Daoy (cell line): ENCODE measurements at places on chromosomes 5 and 9. TPM values are rescaled to one million over a fixed set of nuclear protein-coding genes. Genes with fewer than 3 reads are reported as not detected.

The SLC6A7 gene
- total RNA-seq, result 0.06 TPM in 1 of 2 replicates, not detected in the other

- peak; percentile 28 for DNase-seq
Measured at GRCh38 chr9:128150594-128151308, 1.5 kb downstream of the LCN2 start.

DNA sequence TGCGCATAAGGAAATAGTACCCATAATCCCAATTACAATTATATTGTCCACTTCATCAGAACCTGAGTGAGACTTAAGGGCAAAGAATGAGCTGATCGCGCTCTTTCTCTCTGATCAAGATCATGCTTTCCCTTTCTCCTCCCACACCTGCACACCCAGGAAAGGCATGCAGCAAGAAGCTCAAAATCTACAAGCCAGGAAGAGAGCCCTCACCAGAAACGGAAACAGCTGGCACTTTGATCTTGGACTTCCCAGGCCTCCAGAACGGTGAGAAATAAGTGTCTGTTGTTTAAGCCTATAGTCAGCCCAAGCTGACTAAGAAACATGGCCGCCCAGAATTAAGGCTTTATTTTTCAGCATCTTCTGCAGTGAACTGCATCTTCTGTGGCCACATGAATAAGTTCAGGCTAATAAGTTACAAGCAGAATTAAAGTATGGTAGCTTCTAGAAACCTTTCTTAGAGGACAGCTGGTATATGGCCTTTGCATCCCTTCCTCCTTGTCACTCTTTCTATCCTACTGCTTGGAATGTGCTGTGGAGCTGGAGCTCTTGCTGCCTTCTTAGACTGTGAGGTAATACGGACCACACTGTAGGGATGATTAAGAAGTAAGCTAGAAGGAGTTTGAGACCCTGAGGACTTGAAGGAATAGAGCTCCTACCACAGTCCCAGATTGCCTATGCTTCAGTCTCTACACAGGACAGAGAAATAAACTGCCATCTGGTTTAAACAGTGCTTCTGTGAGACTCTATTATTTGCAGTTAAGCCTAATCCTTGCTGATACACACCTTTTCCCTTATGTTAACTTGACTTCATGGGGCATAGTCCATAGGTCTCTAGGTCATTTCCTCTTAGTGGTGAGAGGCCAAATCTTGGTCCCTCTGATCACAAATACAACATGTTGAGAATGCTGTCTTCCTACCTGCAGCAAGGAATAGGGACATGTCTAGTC, 17.2 kb downstream of the OR2S2 start:
- no peak for DNase-seq

- no peak for DNase-seq
Measured at GRCh38 chr5:133480866-133481265, 131.5 kb downstream of the FSTL4 start.

DNA sequence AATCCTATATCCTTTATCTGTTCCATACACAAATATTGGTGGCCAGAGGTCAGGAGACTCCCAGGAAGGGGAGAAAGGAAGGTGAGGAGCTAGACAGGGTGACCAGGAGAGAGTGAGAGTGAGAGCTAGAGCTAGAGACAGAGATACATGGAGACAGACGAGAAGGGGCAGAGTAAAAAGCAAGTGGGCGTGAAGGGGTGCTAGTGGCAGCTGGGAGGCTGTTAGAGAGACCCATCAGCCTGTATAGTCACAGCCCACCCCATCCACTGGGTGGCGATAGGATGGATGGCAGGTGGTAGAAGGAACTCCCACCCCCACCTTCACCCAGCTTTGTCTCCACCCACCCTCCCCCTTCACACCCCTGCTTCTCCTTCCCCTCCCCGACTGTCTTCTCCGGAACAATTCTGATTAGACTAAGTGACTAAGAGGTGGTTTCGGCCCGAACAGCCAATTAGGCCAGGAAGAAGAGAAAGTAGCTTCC, 32.8 kb downstream of the PCDH1 start:
- peak; percentile 44 for DNase-seq
